ENCODE measurements at places on chromosomes 7 and 10. TPM values are rescaled to one million over a fixed set of nuclear protein-coding genes. Genes with fewer than 3 reads are reported as not detected.
A peak's percentile ranks its signal among the peaks of the same experiment; 100 is the strongest.

GRCh38 chr7:83514977-83515376, 134.0 kb downstream of the SEMA3E start:
- DNase-seq, result peak; percentile 61

GRCh38 chr10:99125879-99126278, 109.8 kb downstream of the HPSE2 start:
- no peak for DNase-seq

DNA sequence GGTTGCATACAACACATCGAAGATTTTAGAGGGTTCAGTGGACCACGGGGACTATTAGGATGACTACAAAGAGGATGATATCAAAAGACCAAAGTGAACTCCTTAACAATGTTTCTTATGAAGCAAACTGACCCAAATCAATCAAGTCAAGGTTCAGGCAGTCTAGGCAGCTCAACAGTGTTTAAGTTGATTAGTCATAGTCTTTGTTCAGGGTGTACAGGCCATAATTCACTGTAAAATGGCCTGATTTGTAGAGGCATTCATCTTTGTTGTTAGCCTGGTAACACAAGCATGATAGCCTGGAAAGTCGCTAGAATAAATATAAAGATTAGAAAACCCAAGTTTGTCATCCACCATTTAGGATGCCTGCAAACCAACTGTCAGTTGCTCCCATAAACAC, 32.6 kb downstream of the ANTXRL start:
- no peak for DNase-seq

DNA sequence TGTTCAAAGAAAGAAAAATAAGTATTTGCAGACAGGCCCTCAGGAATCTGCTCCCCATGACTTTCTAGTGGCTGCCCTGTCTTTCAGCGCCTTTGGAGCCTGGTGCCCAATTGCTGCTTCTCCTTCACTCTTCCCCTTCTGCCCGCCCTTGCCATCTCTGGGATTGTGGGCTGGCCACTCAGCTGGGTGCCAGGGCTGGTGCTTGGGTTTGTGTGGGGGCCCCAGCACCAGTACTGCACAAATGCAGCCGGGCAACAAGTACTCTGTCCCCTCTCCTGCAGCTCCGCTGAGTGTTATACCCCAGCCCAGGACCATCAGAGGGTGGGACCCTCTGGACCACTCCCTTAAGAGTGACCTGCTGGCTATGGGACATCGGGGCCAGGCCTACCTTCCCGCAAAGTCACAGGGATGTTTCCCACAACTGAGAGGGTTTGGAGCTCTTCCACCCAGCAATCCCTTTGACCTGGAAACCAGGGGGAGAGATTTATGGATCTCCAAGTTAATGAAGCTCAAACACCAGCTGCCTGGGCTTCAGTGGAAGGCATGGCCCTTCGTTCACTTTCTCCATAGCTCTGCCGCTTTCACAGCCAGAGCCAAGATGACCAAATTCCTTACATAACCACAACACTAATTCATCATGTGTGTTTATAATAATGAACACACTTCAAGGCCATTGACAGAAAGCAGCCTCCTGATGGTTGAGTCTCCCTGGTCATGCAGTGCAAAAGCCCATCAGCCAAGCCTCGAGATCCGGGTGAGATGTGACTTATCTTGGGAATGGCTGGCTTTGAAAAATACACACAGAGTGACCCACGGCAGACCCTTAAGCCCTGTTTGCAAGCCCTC, 313.9 kb upstream of the ZNF32 start:
- DNase-seq, result no peak

The COX15 gene
- 34.2 TPM for total RNA-seq

The KIAA1549 gene
- 11.9 TPM for total RNA-seq

The HOXA4 gene
- not detected for total RNA-seq

Data from H9 (cell line).